ENCODE measurements at places on chromosomes 5 and 9.
A peak's percentile ranks its signal among the peaks of the same experiment; 100 is the strongest.

DNA sequence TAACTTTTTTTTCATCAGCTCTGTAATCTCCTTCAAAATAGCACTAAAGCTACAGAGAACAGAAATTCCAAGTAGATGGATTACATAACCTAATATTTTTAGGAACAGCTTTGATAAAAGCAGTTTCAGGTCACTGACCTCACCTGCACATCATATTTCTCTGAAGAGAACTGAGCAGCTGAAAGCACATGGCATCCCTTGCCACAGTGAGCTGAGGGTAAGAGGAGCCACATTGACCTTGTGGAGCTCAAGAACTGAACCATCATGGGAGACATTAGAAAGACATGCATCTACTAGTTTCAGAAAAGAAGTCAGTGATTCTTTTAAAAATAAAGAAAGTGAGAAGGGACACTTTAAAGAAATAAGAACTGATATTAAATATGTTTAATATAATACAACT lies 222.7 kb downstream of the CFAP90 start:
- DNase-seq = no peak
- no peaks in the 10 kb centered on the region for H3K4me1 ChIP-seq
- no peak overlapping the region for H3K27ac ChIP-seq
- H3K36me3 ChIP-seq = no peaks in the 10 kb centered on the region
- no peak overlapping the region for H3K4me3 ChIP-seq

- H3K4me3 ChIP-seq = no peak overlapping the region
- peaks cover 22% of the 10 kb centered on the region for H3K4me1 ChIP-seq
- H3K27me3 ChIP-seq = no peaks in the 10 kb centered on the region
Measured at GRCh38 chr9:136862849-136863622, 3.1 kb downstream of the EDF1 start.

DNA sequence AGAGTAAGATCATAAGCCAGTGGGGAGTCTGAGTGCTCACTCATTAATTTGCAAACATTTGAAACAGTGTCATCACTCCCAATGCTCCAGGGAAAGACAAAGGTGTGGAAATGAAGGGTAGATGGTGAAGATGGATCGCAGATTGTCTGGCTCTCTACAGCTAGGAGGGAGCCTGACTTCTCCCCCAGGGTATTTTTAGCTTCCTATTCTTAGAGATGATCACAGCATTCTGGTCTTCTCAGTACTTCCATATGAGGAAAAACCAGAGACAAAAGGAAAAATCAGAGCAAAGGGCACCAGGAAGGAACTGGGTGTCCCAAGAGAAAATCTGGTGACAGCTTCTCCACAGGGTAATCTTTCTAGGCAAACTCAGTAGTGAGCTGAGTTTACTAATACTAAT lies 401.9 kb upstream of the GRIA1 start:
- H3K27me3 ChIP-seq = no peaks in the 10 kb centered on the region
- no peaks in the 10 kb centered on the region for H3K4me1 ChIP-seq
- DNase-seq = no peak
- H3K36me3 ChIP-seq = no peaks in the 10 kb centered on the region
- no peak overlapping the region for H3K4me3 ChIP-seq

GRCh38 chr5:5497152-5497788 lies 74.8 kb downstream of the ICE1 start:
- no peaks in the 10 kb centered on the region for H3K36me3 ChIP-seq
- H3K4me1 ChIP-seq = peaks cover 17% of the 10 kb centered on the region
- H3K27ac ChIP-seq = no peak overlapping the region
- H3K27me3 ChIP-seq = peaks cover 28% of the 10 kb centered on the region
- H3K4me3 ChIP-seq = no peak overlapping the region

DNA sequence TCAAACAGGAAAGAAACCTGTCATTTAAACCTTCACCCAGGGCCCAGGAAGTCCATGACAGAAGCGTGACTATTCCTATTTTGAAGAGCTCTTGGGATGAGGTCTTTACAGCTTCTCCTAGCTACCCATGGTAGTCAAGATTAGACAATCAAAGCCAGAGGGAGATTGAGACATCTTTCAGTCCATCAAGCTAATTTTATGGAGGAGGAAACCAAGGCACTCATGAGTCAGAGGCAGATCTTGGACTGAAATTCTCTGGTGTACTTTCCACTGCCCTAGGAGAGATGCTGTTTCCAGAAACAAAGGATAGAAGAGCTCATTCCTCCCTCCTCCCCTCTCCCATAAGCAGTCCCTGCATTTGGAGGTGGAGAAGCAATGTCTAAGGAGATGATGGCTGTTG lies 9.2 kb downstream of the TNFSF8 start:
- H3K27ac ChIP-seq = peak overlapping the region; percentile 87
- no peak for DNase-seq
- H3K27me3 ChIP-seq = no peaks in the 10 kb centered on the region
- peaks cover 92% of the 10 kb centered on the region for H3K36me3 ChIP-seq

GRCh38 chr5:170589643-170590042 lies 85.8 kb downstream of the KCNIP1 start:
- no peak for DNase-seq
- H3K4me3 ChIP-seq = no peak overlapping the region
- no peak overlapping the region for H3K27ac ChIP-seq
- H3K36me3 ChIP-seq = no peaks in the 10 kb centered on the region
- H3K4me1 ChIP-seq = no peaks in the 10 kb centered on the region
- peaks cover 62% of the 10 kb centered on the region for H3K27me3 ChIP-seq

DNA sequence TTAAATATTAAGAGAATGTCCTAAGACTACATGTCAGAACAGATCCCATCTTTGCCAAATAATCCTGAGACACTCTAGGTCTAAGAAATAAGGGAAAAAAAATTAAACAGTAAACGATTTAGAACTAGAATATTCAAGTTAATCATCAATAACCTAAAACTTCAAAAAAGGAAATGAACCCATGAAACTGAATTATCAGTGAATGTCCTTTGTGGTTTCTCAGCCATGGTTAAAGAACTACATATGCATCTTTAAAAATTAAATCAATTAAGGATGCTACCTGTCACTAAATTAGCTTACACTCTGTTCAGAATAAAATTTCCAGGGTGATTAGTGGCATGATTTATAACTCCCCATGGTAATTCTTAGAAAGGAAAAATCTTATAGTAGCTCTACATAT lies 850.0 kb upstream of the C9orf72 start:
- no peak overlapping the region for H3K27ac ChIP-seq
- DNase-seq = no peak
- no peaks in the 10 kb centered on the region for H3K27me3 ChIP-seq
- no peak overlapping the region for H3K4me3 ChIP-seq

DNA sequence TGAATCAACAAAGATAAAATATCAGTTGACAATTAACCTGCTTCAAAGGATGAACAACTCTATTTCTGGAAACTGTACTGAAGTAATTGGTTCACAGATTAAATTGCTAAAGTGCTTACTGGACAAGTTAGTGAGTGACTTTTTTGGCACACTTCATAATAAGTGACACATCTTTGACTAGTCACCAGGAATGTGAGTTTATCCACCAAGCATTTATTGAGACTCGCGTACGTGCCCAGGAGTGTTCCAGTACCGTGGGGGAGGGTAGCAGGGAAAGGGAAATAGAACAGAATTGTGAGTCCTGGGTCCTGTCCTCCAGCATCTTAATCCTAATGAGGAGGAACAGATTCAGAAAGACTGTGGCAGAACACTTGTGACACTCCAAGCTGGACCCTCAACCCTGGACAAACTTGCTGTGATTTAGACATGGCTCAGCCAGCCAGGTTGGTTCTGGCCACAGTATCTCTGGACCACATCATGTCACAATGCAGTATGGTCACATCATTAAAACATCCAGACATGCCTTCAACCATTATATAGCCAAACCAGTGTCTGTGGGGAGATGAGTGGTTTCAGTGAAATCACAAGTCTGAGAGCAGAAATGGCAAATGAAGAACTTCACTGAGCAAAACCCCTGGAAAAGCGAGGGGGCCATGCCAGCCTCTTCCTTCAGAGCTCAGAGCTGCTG lies 623.1 kb downstream of the BNC2 start:
- no peak overlapping the region for H3K4me3 ChIP-seq
- H3K4me1 ChIP-seq = no peaks in the 10 kb centered on the region
- H3K36me3 ChIP-seq = no peaks in the 10 kb centered on the region

DNA sequence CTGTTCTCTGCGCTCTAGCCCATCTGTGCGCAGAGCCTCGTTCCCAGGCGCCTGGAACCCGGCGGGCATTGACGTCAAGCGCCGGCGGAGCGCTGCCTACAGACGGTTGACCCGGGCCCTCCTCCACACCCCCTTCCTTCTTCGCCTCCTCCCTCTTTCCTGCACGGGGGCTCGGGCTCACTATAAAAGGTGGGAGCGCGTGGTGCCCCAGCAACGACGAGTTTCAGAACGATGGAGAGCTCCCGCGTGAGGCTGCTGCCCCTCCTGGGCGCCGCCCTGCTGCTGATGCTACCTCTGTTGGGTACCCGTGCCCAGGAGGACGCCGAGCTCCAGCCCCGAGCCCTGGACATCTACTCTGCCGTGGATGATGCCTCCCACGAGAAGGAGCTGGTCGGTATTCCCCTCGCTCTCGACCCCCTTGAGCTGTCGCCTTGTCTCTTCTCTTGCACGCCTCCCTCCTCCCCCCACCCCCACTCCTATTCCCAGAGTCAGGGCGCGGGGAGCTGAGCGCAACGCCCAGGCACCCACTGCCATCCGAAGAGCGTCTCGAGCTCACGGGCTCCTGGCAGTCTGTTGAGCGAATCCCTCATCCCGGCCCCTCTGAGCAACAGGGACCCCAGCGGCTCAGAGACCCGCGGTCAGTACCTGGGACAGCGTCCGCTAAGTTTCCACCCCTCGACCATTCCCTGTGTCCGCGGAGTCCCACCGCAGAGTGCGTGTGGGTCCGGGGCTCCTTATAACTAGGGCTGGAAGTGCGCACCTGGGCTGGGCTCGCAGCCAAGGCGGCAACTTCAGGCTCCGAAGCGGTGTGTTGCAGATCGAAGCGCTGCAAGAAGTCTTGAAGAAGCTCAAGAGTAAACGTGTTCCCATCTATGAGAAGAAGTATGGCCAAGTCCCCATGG lies at the start of gene CARTPT:
CARTPT (plus strand) TSS at position 213 of the 902 bp plus-strand sequence; CDS start at position 232, 19 bp downstream.
- peaks cover 84% of the 10 kb centered on the region for H3K27me3 ChIP-seq
- H3K4me3 ChIP-seq = no peak within 1 kb of the TSS
- no peak within 1 kb of the TSS for H3K27ac ChIP-seq
- H3K36me3 ChIP-seq = no peaks in the 10 kb centered on the region
- peaks cover 15% of the 10 kb centered on the region for H3K4me1 ChIP-seq
- no peak for DNase-seq

DNA sequence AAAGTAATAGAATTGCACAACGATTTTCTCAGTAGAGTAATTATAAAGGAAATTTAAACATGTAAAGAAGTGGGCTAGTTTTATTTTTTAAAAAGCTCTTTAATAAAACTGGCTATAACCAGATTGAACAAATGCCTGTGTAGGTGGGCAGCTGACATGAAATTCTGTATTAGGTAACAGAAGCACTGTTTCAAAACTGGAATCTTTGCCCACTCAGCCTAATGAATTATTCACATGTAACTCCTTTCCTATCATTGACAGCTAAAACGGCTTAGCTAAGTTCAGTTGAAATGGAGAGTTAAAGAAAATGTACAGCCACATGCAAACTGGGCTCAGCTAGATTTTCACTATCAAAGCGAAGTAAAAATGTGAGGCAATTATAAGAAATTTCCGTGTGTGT lies 1300.1 kb upstream of the ACO1 start:
- H3K4me1 ChIP-seq = no peaks in the 10 kb centered on the region
- H3K27me3 ChIP-seq = no peaks in the 10 kb centered on the region
- H3K4me3 ChIP-seq = no peak overlapping the region
- no peak overlapping the region for H3K27ac ChIP-seq
- no peak for DNase-seq
- no peaks in the 10 kb centered on the region for H3K36me3 ChIP-seq

DNA sequence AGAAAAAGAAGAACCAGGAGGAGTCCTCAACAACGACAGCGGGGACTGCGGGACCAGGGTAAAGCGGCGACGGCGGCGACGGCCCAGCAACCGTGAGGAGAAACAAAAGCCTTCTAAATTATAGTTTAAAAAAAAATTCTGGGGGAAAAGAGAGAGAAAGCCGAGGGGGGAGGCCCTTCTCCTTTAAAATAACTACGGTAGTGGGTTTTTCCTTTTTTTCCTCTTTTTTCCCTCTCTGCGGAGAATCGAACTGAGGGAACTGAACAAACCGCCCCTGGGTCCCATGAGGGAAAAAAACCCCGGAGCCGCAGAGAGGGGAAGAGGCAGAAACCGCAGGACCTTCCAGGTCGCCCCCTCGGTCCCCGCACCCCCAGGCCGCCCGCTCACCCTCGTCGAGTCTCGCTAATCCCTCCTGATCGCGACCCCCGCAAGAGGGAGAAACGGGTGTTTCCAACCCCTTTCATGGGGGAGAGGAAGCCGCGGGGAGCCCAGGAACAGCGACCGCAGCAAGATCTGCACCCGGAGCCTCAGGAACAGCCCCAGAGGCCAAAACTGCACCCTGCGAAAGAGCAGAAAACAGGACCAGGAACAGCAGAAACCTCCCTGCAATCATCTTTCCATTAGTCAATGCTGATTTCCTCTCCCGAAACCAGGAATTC lies 453 bp downstream of the CPEB4 start:
- peak overlapping the region; percentile 100 for H3K27ac ChIP-seq
- H3K4me1 ChIP-seq = peaks cover 78% of the 10 kb centered on the region
- H3K36me3 ChIP-seq = peaks cover 3% of the 10 kb centered on the region
- no peak for DNase-seq
- peak overlapping the region; percentile 98 for H3K4me3 ChIP-seq
- no peaks in the 10 kb centered on the region for H3K27me3 ChIP-seq

- peaks cover 95% of the 10 kb centered on the region for H3K27me3 ChIP-seq
- DNase-seq = peak; percentile 31
- H3K36me3 ChIP-seq = no peaks in the 10 kb centered on the region
- H3K27ac ChIP-seq = no peak overlapping the region
Measured at GRCh38 chr5:116573702-116574366, 789 bp downstream of the SEMA6A start.

DNA sequence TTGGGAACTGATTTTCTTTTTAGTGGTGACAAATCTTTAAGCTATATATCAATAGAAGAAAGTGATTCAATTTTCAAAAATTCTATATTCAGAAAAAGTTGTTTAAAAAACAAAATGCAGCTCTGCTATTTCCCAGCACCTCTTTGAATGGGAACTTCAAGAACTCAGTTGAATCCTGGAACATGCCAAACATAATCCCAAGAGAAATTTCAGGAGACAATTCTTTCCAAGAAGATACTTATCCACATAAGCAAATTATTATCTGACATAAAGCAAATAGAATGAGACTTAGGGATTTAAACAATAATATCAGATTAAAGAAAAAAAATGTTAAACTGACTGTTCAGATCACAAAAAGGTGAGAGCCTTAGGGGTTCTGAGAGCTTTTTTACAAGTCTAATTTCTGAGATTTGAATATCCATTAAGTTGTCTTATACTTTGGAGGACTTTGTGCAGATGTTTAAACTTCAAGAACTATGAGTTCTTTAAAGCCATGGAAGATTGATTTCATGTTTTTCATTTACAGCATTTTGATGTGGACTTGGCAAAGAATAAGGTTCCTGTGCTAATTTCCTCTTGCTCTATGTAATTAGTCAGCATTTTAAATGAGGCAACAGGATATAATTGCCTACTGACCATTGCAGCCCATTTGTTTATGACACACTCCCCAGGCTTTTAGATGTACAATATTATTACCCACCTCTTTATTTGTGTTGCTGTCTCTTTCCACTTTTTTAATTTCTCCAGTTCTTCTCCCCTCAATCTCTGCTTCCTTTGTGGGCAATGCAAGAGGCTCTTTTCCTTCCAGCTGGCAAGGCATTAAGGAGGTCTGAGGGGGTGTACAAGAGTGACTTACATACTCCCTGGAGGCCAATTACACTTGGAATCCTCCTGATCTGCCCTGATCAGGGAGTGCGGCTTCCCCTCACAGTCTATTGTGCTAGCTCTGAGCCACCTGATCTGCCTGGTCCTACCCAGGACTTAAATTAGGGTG lies 419.1 kb downstream of the NR2F1-AS1 start:
- DNase-seq = no peak
- no peaks in the 10 kb centered on the region for H3K4me1 ChIP-seq
- no peak overlapping the region for H3K27ac ChIP-seq
- no peak overlapping the region for H3K4me3 ChIP-seq
- no peaks in the 10 kb centered on the region for H3K36me3 ChIP-seq

Data from activated T-cell treated with anti-CD3 and anti-CD28 coated beads, Interleukin-2, amount 50 U/mL, for 24 hours (primary cell).